ENCODE measurements at places on chromosomes 7 and 10.
A peak's percentile ranks its signal among the peaks of the same experiment; 100 is the strongest.

DNA sequence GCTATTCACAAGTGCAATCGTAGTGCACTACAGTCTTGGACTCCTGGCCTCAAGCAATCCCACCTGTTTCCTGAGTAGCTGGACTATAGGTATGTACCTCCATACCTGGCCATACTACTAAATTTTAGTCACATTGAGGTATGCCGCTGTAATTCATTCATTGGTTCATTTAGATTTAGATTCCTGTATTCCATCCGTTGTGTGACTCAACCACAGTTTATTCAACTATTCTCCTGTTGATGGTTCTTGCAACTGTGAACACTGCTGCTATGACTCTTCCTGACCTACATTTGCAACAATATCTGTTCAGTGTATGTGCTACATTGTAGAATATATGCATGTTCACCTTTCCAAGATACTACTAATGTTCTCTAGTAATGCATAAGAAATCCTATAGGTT is 8.0 kb upstream of the ZCCHC24 start:
- no peak for DNase-seq

DNA sequence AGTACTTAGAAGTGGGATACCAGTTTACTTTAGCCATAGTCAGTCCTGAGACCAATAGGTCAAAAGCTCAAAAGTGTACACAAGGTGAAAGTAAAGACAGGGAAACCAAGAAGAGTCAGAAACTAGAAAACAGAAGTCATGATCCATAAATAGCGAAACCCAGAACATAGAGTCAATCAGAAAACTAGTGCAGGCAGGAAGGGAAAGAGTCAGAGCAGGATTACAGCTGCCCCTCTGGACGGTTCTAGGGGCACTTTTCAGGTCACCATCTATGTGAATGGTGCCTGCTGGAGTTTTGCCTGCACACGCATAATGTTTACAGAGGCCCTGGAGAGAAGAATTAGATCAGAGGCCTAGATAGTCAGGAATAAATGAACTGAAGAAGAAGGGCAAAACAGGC is 22.4 kb upstream of the DMTF1 start:
- DNase-seq: no peak

GRCh38 chr7:157769526-157770215 is 432.9 kb downstream of the DNAJB6 start:
- no peak for DNase-seq

DNA sequence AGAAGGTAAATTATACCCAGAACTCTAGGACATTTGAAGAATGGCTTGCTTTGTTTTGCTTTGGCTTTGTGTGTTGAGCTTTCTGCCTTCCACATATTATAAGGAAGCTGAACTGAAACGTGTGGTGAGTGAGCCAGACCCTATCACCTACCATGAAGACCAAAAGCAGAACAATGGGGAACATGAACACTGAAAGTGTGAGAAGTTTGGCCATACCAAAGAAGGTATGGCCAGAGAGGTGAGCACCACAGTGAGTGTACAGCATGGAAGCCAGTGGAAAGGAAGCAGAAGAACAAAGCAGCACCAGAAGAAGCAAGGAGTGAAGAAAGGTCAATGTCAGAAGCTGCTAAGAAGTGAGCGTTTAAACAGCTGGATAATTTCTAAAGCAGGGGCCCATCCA is 59.7 kb upstream of the CCDC71L start:
- no peak for DNase-seq

DNA sequence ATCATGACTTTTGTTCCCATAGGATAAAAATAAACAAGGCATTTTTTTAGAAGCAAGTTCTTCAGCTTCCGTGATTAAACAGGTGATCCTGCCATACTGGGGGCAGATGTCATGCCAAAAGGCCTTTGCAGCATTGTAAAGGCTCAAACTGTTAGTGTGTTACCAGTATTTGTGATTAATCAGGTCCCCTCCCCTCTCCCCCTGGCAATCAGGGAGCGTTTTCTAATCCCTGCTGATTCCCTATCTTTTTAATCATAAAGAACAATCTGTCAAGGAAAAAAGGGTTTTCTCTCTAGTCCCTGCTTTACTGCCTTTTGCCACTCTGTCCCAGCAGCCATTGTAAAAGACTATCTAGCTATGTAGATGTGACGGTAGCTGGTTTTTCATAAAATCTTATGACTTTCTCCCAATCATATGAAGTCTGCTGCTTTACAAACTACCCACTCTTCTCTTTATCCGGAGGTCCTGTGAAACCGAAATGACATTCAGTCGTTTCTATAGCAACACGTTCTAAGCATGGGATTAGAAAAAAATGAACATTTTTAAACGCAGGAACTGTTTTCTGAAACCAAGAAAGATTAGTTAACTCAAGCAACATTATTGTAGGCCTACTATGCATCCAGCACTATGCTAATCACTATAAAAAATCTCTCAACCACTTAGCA is 210.9 kb downstream of the RNLS start:
- DNase-seq: no peak

GRCh38 chr7:115058726-115059125 is 136.8 kb downstream of the MDFIC start:
- DNase-seq: no peak

DNA sequence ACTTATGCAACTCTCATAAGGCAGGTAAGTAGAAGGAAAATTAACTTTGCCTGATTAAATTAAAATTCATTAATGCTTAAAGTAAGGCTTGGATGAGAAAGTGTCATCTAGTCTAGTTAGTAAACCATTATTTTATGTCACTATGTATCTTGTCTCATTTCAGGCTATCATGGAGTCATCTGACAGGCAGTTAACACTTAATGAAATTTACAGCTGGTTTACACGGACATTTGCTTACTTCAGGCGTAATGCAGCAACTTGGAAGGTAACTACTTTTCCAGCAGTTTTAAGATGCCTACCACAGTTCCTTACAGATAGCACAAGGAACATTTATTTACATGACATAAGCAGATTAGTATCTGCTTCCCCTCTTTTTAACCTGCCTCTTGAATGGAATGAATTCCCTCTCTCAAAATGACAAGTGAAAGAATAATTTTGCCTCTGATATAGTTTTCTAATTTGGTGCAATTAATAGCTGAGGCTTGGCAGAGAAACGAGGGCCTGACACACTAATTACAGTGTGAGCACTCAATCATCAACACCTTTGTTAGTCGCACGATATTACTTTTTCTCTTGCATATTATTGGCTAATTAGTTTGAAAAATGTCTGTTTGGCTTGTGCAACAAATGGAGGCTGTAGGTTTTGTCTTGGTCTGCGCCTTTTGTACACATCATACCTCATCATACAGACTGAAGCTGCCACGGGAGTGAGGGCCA is 245.0 kb downstream of the FOXP2 start:
- DNase-seq: no peak

DNA sequence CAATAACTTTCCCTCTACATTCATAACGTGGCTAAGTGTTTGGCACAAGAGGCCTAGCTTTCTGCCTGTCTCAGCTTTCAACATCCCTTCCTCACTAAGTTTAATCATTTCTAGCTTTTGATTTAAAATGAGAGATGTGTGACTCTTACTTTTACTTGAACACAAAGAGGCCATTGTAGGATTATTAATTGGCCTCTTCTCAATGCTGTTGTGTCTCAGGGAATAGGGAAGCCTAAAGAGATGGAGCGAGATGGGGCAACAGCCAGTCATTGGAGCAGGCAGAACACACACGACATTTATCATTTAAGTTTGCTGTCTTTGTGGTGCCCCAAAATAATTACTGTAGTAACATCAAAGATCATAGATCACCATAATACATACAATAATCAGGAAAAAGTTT is 167.1 kb upstream of the TRIM24 start:
- no peak for DNase-seq

- DNase-seq: no peak
These were observed 304.5 kb downstream of the CCSER2 start for GRCh38 chr10:84632866-84633265.

DNA sequence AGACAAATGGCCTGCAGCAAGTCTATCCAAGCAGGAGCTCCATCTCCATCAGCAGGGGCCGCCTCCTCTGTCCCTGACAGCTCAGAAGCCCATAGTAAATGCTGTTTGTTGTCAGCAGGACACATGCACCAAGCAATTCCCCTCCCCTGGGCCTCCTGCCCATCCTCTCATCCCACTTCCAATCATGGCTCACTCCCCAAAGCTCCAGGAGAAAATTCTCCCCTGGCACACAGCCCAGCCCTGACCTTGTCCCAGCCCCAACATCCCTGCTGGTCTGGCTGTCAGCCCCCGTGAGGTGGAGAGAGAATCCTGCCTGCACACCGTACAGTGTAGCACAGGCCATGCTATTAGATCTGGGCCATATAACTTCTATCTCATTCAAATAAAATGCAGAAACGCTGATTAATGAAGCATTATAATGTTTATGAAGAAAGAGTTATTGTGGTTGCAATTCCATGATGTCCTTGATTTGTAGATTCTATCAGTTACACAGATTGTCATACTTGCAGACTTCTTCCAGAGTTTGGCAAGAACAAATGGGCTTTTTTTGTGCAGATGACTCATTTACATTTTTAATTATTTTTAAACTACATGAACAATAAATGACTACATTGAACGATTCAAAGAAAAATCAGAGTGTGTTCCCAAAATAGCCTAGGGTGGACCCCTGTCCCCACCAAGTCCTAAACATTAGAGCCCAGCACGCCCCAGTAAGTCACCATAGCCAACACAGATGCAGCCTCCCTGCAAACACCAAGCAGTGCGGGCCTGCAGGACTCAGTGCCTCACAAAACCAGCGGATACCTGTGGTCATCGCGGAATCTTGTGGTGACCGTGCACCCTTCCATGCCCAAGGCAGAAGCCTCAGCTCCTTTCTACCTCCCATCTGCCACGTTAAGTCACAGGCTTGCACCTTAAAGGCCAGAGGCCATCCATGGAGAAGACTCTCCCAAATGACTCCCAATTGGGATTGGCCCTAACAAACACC is 70.1 kb downstream of the COBL start:
- DNase-seq: no peak

DNA sequence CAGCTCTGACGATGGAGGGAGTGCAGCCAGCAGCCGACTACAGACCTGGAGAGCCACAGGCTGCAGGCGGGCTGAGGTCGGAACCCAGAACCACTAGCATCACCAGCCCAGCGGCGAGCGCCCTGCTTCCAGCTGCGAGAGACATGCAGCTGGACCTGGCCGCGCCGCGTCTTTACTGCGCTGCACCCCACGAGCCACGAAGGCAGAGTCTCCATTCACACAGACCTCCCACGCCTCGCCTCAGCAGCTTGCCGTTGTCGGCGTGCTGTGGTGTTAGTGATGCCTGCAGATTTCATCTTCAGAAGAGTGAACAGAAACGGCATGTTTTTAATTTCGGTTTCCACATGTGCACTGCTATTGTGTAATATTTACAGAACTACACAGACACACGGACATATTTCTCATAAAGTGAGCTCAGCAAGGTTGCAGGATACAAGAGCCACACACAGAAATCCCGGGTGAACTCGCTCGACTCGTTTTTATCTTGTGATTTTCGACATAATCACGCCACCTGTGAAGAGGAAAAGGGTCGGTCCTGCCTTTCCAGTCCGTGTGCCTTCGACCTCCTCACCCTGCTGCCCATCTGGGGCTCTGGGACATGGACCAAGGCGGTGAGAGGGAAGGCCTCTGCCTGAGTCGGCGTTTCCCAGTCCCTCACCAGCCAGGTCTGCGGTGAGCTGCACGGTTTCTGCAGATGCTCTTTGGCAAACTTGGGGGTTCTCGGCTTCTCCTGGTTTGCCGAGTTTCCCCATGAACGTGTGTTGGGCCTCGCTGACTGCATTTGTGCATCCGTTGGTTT is 252.2 kb downstream of the ELFN1 start:
- peak; percentile 74 for DNase-seq

DNA sequence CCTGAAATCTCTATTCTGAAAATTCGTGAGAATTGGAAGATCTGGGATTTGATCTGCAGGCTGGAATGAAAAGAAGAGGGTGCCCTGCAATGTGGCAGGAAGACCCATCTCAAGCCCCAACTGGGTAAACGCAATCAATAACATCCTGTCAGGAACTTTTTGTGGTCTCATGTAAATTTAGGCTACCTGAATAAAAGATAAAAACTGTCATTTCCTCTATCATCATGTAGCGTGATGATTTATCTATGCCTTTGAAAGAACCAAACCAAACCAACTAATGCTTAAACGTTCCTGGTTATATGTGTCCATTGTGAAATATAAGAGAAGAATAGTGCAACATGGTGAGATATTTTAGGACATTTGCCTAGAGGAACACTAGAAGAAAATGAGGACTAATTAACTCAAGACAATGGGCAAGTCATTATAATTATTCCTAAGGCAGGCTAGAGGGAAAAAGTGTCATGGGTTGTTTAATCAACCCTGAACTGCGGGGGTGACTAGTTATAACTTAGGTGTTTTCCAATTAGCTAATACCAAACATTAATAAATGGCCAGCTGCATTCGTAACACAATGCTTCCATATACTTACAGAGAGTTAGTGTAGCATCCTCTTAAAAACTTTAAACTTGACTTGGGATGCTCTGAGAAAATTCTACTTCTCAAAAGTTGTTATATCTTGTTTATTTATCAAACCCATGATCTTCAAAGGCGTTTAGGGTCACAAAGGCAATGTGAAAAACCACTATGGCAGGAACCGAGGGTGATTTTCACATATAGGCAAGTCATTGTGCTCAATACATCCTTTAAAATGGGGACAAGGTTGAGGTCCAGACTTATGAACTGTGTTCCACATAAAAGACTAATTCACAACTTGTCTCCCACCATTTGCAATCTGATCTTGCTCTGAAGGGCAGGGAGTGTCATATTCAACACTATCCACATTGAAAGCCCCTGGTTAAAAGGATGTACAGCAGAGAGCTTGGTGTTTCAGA is 48.6 kb upstream of the ADO start:
- no peak for DNase-seq

All from fibroblast of skin of scalp (primary cell).